ENCODE measurements at places on chromosomes 7 and 10.

- DNase-seq = no peak
Measured at GRCh38 chr10:100977436-100977835, 8.1 kb downstream of the SEMA4G start.

DNA sequence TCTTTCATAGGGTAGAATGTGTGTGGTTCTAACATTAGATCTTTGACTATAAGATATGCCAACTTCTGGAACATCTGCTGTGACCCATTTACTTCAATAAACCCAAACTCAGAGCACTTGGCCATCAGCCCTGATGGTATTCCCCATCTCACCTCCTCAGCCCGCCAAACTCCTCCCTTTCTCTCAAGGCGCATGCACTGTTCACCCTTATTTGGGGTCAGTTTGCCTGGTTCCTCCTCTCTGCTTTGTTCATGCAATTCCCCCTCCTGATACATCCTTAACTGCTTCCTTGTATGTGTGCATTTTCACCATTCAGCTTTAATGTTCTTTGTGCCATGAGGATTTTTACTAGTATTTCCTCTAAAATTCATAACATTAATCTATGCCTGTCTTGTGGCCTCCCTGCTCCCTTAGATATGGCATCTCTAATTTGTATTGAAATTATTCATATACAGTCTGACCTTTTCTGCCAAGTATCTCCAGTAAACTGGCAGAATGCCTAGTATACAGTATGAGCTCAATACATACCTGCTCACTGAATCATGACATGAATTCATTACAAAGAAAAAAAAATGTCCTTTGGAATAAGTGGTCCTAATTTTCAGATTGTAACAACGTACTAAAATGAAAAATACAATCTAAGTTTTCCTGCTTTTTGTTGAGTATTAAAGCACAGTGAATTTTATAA is 336.8 kb upstream of the IGFBP3 start:
- no peak for DNase-seq

DNA sequence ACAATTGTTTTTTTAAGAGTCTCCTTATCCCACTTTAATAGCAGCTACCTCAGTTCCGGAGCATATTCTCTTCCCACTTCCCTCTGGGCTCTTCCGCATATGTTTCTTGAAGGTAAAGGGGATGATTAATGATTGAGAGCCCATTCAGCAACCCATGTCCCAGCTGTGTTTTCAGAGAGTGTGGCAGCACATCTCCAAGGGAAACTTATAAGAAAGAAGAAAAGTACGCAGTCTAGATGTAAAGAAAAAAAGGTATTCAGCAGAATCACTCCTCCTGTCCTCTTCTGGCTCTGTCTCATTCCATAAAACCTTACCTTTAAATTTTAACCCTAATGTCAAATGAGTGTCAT is 9.7 kb upstream of the ANKRD7 start:
- no peak for DNase-seq

- DNase-seq = no peak
Measured at GRCh38 chr10:6756716-6757115, 176.6 kb upstream of the PRKCQ start.

DNA sequence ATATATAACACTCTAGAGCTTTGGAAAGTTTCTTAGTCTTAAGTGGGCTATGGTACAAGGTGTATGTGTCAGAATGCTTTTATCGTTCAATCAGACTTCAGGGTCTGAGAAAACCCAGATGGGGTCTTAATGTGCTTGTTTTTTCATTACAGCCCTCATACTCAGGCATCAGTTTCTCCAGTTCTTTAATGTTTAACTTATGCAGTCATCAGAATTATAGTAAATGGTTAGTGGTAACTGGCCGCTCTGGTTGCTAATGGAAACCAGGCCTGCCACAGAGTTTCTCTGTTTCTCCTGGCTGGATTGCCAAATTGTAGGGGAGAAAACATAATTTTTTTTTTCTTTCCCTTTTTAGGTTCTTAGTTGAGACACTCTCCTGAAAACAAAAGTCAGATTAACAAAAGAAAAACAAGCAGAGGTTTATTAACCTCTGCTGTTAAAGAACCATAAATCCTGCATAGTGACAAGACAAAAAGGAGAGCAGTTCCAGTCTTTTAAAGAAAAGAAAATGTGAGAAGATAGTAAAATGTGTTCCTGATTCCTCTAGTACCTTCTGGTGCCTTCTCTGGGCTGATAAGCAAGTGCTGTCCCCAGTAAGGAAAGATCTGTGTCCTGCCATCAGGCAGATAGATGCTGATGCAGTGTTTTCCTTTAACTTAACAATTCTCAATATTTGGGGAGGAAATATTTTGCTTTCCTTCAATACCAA is 21.5 kb upstream of the GHITM start:
- DNase-seq = no peak

GRCh38 chr7:2525658-2526630 is 6.4 kb downstream of the LFNG start:
- DNase-seq = no peak

DNA sequence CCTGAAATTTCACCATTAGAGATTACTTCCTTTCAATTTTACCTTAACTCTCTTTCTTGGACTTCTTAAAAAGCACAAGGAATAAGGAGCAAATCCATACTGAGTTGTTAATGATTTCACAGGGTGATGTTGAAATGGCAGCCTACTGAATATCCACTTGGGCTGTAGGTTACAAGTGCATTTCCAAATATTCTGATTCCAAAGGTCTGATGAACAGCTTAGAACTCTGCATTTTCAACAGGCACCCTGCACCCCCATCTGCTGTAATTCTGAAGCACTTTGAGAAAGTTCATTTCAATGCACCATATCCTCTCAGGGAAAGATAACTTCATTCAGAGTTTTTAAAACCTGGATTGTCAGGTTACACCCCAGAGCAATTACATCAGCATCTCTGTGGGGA is 368.4 kb downstream of the KCNMA1 start:
- no peak for DNase-seq

- DNase-seq = peak; percentile 26
Measured at GRCh38 chr10:69994262-69994661, 58.4 kb upstream of the MACROH2A2 start.

DNA sequence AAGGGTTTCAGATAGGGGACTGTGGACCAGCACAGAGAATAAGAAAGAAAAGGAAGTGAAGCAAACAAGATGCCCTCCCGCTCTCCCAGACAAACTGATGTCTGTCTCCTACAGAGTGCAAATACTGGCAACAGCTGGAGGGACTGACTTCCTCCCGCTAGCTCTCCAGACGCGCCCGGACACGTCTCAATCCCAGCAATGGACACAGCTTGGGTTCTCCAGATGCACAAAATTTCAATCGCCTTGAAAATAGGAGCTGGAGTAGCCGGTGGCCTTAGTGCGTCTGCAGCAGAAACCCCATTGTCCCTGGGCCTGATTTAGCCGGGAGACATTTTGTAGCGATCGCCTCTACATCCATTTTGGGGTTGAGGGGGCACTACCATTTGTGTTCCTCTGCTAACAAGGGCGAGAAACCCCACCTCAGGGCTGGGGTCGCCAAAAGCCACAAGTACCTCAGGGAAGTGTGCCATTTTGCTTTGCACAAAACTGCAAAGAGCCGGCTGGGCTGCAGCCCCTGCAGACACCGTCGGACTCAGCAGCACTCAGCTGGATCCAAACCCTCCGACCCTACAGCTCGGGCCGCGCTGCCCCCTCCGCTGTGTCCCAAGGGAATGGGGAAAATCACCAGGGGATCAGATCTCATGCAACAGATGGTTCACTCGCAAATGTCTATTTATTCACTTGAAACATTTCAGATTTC is 5.9 kb downstream of the CPA2 start:
- DNase-seq = peak; percentile 71

GRCh38 chr7:139661043-139661440 is 116.8 kb downstream of the HIPK2 start:
- DNase-seq = no peak

- DNase-seq = no peak
Measured at GRCh38 chr10:9786101-9786500, 1231.6 kb upstream of the CELF2 start.
